ENCODE measurements at places on chromosomes 5 and 9.
A peak's percentile ranks its signal among the peaks of the same experiment; 100 is the strongest.

DNA sequence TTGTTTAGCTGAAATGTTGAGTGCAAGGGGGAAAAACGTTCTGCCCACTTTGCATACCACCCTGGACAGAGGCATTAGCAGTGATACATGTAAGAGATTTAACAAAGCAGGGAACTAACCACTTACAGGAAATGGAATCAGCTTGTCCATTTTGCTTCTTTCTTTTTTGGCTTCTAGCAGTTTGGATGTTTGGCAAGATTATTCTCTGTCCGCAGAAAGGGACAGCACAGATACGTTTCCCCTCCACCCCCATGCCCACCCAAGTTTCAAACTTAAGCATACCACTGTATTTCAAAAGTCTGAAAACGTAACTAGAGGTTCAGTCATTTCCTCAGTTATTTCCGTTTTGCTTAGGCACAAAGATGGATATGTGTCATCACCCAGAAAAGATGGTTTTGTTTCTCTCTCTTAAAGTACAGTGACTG lies 118.4 kb downstream of the GDNF start:
- DNase-seq: no peak

- DNase-seq: no peak
Measured at GRCh38 chr5:15388866-15389265, 111.1 kb upstream of the FBXL7 start.

DNA sequence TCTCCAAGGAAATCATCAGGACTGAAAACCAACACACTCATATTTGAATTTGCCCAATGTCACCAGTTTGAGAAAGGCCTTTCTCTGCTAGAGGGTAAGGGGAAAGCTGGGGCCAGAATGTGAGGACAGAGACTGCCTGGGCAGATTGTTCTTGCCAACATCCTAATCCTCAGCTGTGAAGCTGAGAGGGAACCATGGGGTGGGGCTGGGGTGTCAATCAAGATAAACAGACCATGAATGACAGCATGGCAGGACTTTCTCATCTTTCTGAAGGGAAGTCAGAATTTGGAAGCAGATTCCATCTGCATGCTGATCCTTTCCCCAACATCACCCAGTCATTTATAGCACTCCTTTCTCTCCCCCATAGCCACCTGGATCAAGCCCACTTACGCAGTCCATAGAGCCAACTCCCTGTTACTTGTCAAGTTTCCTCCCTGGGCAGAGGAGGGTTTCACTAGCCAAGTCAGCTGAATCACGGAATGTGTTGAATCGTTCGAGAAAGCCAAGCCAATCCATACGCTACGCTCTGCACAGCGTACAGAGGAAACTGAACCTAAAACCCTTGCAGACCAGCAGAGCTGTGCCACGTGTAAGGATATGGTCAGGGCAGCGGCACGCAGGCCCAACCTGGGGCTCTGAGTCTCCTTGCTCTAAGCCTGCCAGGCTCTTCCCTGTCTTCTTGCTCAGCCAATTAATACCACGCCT lies 14.9 kb downstream of the GLDC start:
- no peak for DNase-seq

DNA sequence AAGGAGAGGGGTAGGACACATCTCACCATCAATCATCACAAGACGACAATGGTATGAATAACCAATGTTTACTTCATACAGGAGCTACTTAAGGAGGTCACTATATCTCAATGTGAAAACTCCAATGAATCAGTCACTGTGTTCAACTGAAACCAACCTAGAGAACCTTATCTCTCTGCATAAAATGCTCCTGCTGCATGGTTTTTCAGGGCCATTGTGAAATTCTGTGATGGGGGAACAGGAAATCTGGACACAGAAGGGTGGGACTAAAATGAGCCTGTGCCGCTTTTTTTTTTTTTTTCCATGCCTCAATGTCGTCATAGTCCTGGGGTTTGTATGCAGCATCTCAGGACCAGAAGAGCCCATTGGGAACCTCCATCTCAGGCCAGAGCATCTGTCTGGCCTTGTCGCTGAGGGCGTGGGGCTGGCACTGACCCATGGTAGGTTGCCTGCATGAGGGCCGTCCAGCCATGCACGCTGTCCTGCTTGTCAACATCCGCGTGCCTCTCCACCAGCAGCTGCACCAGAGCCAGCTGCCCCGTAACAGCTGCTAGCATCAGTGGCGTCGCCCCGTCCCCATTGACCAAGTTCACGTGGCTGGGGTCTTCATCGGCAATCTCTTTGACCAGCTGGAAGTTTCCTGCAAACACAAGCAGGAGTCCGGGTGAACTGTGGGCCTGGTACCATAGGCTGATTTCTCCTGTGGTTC lies 12.7 kb downstream of the ANKS6 start:
- DNase-seq: no peak

GRCh38 chr5:143646961-143647360 lies 165.0 kb upstream of the HMHB1 start:
- DNase-seq: no peak

DNA sequence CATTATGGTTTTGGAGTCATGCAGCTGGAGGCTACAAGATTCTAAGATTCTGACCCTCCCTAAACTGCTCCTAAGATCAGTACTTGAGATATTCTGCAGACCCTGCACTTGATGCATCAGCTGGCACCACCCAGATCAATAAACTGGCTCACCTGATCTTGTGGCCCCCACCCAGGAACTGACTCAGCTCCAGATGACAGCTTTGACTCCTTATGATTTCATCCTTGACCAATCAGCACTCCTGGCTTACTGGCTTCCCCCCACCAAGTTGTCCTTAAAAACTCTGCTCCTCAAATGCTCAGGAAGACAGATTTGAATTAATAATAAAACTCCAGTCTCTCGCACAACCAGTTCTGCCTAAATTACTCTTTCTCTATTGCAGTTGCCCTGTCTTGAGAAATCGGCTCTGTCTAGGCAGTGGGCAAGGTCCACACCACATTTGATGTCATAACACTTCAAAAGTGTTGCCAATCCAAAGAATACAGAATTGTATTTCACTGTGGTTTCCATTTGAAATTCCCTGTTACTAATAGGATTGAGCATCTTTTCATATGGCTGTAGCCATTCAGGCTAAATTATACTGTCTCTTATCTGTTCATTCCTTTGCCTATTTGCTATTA lies 14.8 kb upstream of the SLC30A5 start:
- no peak for DNase-seq

GRCh38 chr9:86821006-86821845 lies 126.1 kb downstream of the GAS1 start:
- peak; percentile 14 for DNase-seq

GRCh38 chr5:151678713-151679112 lies 8.0 kb downstream of the SPARC start:
- no peak for DNase-seq

GRCh38 chr5:147093138-147093537 lies 141.7 kb upstream of the STK32A start:
- no peak for DNase-seq

DNA sequence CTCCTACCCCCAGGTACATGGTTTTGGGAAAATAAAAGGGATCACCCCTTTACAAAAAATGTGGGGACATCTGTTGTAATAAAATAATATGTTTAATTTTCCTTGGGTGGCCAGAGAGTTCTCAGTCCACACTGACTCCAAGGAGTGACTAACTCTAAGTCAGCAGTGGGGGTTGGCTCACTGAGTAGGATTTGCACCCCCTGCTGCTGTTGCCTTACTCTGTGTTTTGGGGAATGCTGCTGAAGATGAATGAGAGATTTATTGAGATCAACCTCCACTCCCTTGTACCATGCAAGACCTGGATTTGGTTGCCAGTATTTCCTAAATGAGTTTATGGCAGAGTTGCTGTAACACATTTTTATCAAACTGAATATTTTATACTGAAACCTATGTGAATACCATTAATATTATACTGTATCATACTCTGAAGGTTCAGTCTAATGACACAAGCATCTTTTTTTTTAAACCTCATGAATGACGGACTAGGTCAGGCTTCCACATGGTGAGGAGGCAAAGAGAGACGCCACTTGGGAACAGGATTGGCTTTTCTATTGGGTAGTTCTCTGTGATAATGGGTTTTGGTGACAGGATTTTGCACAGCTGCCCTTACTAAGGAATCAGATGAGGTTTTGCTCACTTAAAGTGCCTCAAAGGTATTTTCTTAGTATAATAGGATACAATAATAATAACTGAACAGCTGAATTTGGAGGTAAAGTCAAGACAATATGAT lies 121.3 kb upstream of the OSMR start:
- peak; percentile 73 for DNase-seq

DNA sequence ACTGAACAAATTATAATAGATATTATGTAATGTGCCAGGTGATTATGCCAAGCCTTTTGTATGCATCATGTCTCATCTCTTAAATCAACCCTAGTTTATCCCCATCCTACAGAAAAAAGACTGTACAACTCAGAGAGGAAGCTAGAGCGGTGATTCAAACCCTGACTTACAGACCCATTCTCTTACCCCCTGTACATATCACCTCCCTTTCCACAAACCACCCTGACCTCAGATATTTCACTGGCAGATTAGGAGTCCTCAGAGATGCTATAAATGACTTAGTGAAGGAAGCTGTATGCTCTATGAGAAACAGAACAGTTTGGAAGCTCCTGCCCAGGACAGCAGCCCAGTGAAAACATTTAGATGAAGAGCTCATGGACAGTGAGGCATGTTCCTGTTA lies 79.1 kb upstream of the RARS1 start:
- no peak for DNase-seq

GRCh38 chr9:114824110-114824509 lies 18.3 kb upstream of the TNFSF15 start:
- DNase-seq: peak; percentile 62

GRCh38 chr5:65760504-65761275 lies 38.7 kb downstream of the NLN start:
- DNase-seq: peak; percentile 73

DNA sequence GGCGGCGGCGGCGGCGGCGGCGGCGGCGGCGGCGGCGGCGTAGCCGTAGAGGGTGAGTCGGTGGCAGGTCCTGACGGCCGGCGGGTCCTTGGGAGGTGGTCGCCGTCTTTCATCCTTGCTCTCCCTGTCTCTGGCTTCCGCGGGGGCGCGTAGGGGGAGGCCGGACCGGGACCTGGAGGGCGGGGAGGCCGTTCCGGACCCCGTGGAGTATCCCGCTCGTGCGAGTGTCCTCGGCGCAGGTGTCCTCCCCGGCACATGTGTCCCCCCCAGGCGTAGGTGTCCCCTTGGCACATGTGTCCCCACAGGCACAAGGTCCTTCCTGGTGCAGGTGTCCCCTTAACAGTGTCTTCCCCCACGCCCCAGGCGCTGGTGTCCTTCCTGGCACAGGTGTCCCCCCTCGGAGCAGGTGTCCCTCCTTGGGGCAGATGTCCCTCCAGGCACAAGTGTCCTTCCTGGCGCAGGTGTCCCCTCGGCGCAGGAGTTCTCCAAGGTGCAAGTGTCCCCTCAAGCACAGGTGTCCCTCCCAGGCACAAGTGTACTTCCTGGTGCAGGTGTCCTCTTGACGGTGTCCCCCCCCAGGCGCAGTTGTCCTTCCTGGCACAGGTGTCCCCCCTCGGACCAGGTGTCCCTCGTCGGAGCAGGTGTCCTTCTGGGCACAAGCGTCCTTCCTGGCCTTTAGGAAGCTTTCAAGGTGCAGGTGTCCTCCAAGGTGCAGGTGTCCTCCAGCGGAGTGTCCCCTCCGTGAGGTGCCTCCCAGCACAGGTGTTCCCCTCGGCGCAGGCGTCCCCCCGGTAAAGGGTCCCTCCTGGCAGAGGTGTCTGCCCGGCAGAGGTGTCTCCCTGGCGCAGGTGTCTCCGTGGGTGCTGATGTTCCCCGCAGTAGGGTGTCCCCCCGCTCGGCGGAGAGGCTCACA lies 519 bp downstream of the EXOC3 start:
- no peak for DNase-seq

- DNase-seq: peak; percentile 57
Measured at GRCh38 chr5:71922584-71923106, 184.6 kb upstream of the MAP1B start.

DNA sequence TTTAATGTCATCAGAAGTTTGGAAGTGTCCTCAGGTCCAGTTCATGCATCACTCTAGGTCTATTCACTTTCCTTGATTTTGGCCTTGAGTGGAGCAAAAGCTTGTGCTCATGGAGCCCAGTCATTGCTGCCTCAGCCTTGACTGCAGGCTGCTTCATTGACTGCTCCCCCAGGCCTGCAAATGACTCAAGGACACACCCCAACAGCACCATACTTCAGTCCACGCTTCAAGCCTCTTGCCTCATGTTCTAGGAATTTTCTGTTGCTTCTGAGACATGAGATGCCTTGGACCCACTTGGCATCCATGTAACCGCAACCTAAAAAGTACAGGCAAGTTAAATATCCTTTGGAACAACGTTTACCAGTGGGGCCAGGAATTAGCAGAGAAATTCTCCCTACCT lies 193.7 kb downstream of the PIK3R1 start:
- DNase-seq: peak; percentile 79

GRCh38 chr5:160462167-160462566 lies 40.5 kb downstream of the PTTG1 start:
- no peak for DNase-seq

DNA sequence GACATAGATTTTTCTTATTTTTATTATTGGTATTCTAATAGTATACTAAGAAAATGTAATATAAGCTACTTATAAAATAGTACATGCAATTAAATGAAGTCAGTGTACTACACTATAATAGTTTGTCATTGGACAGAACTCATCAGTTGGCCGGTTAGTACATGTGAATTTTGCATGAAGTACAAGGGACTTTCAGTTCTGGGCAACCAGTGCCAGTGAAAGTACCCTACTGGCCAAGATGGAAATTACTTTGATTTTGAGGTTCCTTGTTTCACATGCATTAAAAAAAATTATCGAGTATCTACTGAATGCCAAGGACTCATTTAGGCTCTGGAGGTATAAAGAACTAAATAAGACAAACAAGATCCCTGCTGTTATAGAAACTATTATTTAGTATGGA lies 213.4 kb upstream of the ELL2 start:
- no peak for DNase-seq

GRCh38 chr5:150066901-150067396 lies 19.4 kb downstream of the CSF1R start:
- DNase-seq: peak; percentile 83

GRCh38 chr5:111606194-111606593 lies 93.9 kb upstream of the STARD4 start:
- no peak for DNase-seq

- no peak for DNase-seq
Measured at GRCh38 chr5:140202610-140203009, 27.6 kb downstream of the CYSTM1 start.

GRCh38 chr9:36988848-36989247 lies 45.2 kb downstream of the PAX5 start:
- no peak for DNase-seq

DNA sequence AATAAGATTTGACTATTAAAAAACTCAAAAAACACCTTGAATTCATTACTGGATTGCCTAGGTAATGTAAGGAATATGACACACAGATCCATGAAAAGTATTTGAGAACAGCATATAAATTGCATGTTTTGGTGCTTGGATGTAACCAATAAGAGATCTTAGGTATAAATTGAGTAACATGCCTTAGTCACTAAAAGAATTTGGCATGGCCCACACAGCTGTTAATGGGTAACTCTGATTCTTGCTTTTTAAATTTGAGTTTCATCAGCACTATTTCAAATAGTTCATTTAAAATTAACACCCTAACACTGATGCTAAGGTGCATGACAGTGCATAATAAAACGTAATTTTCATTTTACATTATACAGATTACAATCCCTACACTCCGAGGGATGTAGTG lies 779.3 kb upstream of the WWC1 start:
- no peak for DNase-seq

GRCh38 chr5:88380332-88380731 lies 111.7 kb upstream of the TMEM161B start:
- no peak for DNase-seq

GRCh38 chr5:174424219-174425053 lies 299.9 kb upstream of the MSX2 start:
- DNase-seq: no peak

- DNase-seq: no peak
Measured at GRCh38 chr5:135061001-135061400, 27.0 kb upstream of the PITX1 start.
